ENCODE measurements at places on chromosomes 11 and 22.

- H3K36me3 ChIP-seq = no peaks in the 10 kb centered on the region
- H3K27ac ChIP-seq = no peak overlapping the region
- DNase-seq = no peak
These were observed 11.7 kb upstream of the CSTF3 start for GRCh38 chr11:33172996-33173395.

DNA sequence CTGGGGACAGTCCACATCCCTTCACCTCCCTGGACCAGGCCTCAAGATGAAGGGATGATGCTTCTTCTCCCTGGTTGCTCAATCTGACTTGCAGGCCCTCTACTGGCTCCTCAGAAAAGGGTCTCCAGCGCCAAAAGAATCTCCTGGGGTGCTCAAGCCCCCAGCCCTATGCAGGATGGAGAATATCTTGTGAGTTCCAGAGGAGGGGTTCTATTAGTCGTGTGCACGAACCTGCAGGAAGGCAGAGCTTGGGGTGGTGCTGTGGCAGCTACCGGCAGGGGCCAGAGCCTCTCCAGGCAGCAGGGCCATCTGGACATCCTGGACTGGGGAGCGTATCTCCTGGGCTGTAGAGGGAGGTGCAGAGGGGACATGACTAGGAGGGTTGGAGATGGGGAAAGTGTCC is 1339.5 kb downstream of the BRD1 start:
- no peak for DNase-seq
- peaks cover 16% of the 10 kb centered on the region for H3K27me3 ChIP-seq
- no peak overlapping the region for H3K27ac ChIP-seq
- peaks cover 10% of the 10 kb centered on the region for H3K4me1 ChIP-seq

DNA sequence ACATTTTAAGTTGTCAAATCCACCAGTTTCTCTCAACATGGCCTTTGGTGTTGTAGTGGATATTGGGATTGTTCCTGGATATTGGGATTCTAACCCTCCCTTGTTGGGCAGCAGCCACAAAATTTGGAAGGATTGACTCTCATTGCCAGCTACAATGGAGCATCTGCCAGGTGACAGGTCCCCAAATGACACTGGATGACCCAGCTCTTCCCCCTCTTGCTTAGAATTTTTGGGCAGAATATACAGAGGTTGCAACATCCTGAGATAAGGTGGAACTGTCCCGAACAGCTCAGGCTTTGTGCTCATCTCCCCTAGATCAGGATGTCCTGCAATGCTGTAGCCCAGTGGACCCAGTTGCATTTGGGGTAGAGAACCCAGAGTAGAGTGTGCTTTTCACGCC is 5.3 kb upstream of the TBC1D22A start:
- no peak for DNase-seq
- H3K4me3 ChIP-seq = no peak overlapping the region
- H3K27me3 ChIP-seq = no peaks in the 10 kb centered on the region
- no peaks in the 10 kb centered on the region for H3K36me3 ChIP-seq
- no peaks in the 10 kb centered on the region for H3K4me1 ChIP-seq

DNA sequence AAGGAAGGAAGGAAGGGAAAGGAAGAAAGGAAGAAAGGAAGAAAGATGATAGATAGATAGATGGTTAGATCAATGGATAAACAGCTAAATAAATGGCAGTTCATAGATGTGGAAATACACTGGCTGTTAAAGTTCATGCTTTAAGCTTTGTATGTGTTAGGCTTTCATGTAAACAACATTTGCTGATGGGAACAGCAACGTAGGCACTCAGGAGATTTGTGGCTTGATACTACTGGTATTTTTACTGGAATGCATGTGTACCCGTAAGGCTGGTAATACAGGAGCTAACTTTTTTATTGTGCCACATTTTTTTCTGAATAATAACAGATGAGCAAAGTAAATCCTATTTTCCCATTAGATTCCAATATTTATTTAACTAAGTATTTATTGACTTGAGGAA is 85.6 kb downstream of the NCAM1 start:
- H3K27ac ChIP-seq = no peak overlapping the region
- H3K4me3 ChIP-seq = no peak overlapping the region
- DNase-seq = no peak
- no peaks in the 10 kb centered on the region for H3K36me3 ChIP-seq

GRCh38 chr22:45838305-45838887 is 138.6 kb downstream of the WNT7B start:
- H3K4me1 ChIP-seq = no peaks in the 10 kb centered on the region
- no peak for DNase-seq
- H3K27me3 ChIP-seq = no peaks in the 10 kb centered on the region
- H3K36me3 ChIP-seq = no peaks in the 10 kb centered on the region
- H3K27ac ChIP-seq = no peak overlapping the region

DNA sequence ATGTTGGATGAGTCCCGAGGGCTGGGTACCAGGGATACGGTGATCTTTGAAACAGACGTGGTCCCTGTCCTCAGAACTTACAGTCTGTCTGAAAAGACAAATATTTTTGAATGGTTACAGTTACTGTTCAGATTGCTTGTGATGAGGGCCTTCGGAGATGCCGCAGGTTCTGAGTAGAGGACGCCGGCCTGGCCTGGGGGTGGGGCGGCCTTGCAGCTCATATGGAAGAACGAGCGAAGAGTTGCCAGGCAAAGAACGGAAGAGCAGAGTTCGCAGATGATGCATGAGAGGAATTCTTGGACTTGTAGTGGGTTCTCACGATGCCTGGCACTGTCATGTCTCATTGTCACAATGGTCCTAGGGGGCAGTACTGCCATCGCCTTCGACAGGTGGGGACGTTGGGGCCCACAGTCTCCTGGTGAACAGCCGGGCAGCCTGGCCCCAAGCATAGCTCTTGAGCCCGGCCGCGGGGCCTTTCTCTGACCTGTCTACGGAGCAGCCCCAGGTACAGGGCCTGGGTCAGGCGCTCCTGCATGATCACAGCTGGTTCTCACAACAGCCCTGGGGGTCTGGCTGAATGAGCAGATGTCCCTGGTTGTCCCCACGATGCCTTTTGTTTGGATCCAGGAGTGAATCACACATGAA is 60.9 kb upstream of the PARVG start:
- H3K4me1 ChIP-seq = no peaks in the 10 kb centered on the region
- no peak overlapping the region for H3K4me3 ChIP-seq
- H3K27me3 ChIP-seq = peaks cover 2% of the 10 kb centered on the region
- H3K36me3 ChIP-seq = no peaks in the 10 kb centered on the region

DNA sequence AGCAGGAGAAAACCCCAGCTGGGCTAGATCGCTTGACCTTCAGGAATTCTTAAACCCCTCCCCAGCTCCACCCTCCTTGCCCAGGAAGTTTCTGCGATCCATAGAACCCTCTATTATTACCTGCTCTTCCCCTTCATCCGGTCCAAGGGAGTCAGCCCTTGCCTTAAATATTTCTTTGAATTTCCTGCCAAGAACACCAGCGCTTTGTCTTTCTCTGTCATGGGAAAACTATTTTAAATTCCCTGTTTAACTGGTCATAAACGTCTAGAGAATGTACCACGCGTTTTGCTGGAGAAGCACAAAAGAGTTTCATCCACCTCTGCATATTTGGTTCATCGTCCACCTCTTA is 496 bp upstream of the TRAF6 start:
- H3K27ac ChIP-seq = peak overlapping the region; percentile 87
- DNase-seq = no peak
- no peaks in the 10 kb centered on the region for H3K36me3 ChIP-seq
- H3K27me3 ChIP-seq = no peaks in the 10 kb centered on the region

GRCh38 chr11:33448461-33449130 is 191.4 kb downstream of the HIPK3 start:
- no peak overlapping the region for H3K4me3 ChIP-seq
- no peaks in the 10 kb centered on the region for H3K36me3 ChIP-seq
- no peak overlapping the region for H3K27ac ChIP-seq
- no peak for DNase-seq

DNA sequence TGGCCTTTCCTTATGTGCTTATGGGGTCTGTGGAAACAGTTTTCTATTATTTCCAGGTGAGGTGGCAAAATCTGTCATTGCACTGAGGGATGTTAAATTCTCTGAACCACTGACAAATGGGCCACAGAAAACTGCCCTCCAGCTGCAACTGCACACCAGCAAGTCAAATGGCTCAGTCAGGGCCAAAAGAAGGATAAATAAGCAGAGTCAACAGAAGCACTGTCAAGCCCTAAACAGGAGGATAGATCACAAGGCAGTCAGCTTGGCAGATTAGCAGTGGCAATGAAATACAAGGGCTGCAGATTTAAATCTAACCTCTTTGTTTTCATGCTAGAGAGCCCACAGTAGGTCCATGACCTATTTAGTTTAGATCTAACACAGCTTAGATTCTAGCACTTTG is 435.6 kb downstream of the ETS1 start:
- H3K27me3 ChIP-seq = no peaks in the 10 kb centered on the region
- DNase-seq = no peak
- H3K4me3 ChIP-seq = no peak overlapping the region
- no peaks in the 10 kb centered on the region for H3K4me1 ChIP-seq

DNA sequence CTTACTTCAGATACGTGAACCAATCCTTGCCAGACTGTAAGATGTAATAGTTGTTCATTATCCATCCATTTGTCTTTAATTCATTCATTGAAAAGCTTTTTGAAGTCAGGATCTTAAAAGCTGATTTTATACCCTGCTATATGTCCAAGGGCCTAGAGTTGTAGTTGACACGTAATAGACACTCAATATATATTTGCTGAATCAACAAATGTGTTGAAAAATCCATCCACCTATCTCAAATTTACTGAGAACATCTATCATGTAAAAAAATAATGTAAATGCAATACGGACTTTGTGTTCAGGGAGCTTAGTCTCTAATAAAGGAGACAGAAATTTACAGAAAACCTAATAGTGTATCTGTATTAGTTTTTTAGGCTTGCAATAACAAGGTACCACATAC is 521.0 kb downstream of the METTL15 start:
- H3K4me3 ChIP-seq = no peak overlapping the region
- H3K4me1 ChIP-seq = no peaks in the 10 kb centered on the region
- DNase-seq = no peak
- no peaks in the 10 kb centered on the region for H3K27me3 ChIP-seq
- H3K27ac ChIP-seq = no peak overlapping the region

DNA sequence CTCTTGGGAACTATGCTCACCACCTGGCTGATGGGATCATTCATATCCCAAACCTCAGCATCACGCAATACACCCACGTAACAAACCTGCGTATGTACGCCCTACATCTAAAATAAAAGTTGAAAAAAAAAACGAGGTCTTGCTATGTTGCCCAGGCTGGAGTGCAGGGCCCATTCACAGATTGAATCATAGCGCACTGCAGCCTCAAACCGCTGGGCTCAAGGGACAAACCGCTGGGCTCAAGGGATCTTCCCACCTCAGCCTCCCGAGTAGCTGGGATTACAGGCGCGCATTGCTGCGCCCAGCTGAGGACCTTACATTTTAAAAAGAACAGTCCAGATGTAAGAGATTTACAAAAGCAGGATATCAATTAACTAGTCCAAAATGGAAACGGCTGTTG is 41.9 kb upstream of the EMID1 start:
- no peak overlapping the region for H3K27ac ChIP-seq
- DNase-seq = no peak
- H3K4me3 ChIP-seq = no peak overlapping the region
- no peaks in the 10 kb centered on the region for H3K27me3 ChIP-seq

- no peaks in the 10 kb centered on the region for H3K27me3 ChIP-seq
- no peak for DNase-seq
- H3K4me1 ChIP-seq = no peaks in the 10 kb centered on the region
- H3K36me3 ChIP-seq = no peaks in the 10 kb centered on the region
- H3K4me3 ChIP-seq = no peak overlapping the region
These were observed 227.5 kb downstream of the MIAT start for GRCh38 chr22:26884921-26885320.

DNA sequence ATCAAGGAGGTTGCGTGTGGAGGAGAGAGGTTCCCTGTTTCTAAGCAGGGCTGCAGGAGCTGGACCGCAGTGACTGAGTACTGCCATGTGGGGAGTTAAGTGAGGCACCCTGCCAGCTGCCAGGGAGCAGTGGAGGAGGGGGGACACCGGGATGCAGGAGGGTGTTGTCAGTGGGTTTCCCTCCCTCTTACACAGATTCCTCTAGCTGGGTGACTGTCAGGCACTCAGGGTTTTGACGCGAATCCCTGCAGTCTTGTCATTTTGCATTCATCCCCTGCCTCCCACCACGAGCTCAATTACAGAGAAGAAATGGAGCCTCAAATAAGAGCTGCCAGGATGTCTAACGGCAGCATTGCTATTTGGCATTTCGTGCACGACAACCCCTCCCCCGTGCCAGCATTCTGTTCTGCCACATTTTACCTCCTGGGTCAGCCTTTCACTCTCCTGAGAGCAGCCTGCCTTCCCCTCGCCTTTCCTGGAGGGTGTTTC is 119.8 kb upstream of the SORL1-AS1 start:
- no peak overlapping the region for H3K4me3 ChIP-seq
- no peaks in the 10 kb centered on the region for H3K27me3 ChIP-seq
- no peak overlapping the region for H3K27ac ChIP-seq
- no peak for DNase-seq
- no peaks in the 10 kb centered on the region for H3K4me1 ChIP-seq

GRCh38 chr22:44627521-44628139 is 74.4 kb upstream of the PRR5 start:
- no peaks in the 10 kb centered on the region for H3K27me3 ChIP-seq
- DNase-seq = no peak
- no peak overlapping the region for H3K4me3 ChIP-seq
- no peaks in the 10 kb centered on the region for H3K36me3 ChIP-seq
- no peaks in the 10 kb centered on the region for H3K4me1 ChIP-seq

DNA sequence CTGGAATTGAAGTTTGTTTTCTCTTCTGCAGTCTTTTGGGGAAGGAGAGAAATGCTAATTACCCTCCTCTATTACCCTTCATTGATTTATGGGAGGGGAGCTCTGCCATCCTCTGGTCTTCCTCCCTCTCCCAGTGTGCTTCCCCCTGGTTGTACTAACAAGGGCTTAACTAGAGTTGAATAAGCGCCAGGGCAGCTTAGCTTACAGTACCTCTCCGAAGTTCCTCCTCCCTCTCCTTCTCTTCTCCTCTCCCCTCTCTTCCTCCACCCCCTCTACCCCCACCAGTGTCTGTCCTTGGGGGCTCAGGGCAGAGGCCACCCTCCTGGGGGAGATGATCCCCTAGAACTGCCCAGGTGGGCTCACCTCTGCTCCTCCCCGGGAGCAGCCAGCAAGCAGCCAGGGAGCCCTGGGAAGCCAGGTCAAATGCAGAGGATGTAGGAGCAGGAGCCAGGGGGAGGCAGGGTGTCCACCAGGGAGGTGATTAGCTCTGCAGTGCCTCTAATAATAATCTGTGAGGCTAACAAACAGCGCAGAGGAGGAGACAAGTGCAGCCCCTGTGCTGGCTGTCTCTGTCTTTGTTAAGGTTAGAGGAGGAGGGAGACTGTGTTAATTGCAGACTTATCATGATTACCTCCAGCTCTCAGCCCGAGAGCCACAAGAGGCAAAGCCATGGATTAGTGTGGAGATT is 191.6 kb upstream of the CADM1 start:
- no peaks in the 10 kb centered on the region for H3K36me3 ChIP-seq
- no peak overlapping the region for H3K4me3 ChIP-seq

GRCh38 chr11:2433106-2433925 is 11.0 kb downstream of the TRPM5 start:
- no peaks in the 10 kb centered on the region for H3K4me1 ChIP-seq
- no peaks in the 10 kb centered on the region for H3K36me3 ChIP-seq
- H3K27ac ChIP-seq = no peak overlapping the region
- H3K4me3 ChIP-seq = no peak overlapping the region
- DNase-seq = no peak
